ENCODE measurements at places on chromosomes 4 and X.

- no peak for DNase-seq
Measured at GRCh38 chrX:43703211-43703791, 47.2 kb downstream of the MAOA start.

- DNase-seq = no peak
Measured at GRCh38 chrX:147180886-147181285, 366.3 kb upstream of the CXorf51A start.

- DNase-seq = no peak
Measured at GRCh38 chrX:53000447-53001135, 42.3 kb upstream of the FAM156A start.

GRCh38 chrX:426881-427280 is 40.2 kb upstream of the PPP2R3B start:
- DNase-seq = no peak

DNA sequence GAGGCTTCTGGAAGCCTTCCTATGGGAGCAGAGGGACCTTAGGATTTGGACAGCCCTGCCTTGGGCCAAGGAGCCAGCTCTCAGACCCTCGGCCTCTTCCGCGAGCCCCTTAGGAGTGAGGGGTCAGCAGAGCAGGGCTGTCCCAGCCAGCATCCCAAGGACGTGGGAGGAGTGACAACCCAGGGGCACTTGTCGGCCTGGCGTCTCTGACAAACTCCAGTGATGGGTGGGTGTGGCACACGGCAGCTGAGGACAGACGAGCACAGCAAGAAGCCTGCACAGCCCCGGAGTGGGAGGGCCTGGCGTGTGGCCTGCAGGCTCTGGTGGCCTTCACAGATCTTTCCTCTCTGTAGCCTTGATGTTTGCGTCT is 11.6 kb upstream of the TNIP2 start:
- no peak for DNase-seq

DNA sequence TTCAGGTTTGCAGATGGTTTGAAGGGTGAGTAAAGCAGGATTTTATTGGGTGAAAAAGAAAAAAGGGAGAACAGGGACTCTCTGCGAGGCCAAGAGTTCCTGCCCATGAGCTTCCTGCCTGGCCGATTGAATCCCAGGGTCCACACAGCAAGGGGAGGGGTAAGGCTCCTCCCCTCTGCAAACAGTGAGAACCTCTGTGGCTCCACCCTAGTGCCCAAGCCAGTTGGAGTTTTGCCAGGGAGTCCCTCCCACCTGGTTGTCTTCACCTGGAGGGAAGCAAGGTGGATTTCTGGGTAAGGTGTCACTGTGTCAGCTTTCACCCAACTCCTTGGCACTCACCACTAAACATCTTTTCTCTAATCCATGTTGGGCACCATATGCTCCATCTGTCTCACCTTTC is 70.9 kb downstream of the PDHA2 start:
- no peak for DNase-seq

DNA sequence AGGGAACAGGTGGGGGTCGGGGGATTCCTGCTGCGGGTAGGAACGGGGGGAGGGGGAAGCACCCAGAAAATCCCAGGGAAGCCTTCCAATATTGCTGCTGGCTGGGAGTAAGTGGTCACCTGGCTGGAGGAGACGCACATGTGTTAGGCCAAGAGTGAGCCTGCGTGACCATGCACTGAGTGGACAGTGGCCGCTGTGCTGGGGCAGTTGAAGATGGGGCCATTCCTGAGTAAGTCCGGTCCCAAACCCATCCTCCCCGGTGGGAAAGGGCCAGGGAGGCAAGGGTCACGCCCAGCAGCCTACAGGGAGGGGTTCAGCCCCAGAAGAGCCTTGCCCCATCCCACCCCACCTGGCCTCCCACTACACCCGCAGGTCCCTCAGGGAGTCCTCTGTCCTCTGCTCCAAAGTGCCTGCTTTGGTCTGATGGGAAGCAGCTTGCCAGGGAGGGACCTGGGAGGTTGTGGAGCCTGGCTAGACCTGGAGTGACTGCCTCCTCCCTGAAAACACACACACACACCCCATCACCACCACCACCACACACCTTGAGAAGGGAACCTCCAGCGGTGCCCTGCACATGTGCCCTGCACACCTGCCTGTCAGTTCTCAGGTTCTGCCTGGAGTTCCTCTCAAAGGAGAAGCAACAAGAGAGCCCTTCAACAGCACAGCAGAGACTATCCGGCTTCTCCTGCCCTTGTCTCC is 6.1 kb downstream of the L1CAM start:
- DNase-seq = no peak

DNA sequence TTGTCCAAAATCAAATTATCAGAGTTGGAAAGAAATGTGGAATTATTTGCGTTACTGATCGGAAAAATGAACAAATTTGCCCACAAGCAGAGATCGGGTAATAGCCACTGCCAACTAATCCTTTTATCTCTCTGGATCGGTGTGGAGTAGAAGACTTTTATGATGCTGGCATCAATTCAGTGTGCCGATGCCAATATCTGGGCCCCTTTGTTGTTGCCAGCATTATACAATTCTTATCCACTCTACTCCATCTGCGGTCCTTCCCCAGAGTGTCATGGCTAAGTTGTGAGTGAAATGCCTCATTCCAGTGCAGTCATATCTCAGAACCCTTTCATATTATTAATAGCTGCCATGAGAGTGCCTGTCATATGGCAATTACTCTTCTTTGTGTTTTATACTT is 660.2 kb downstream of the ADGRL3 start:
- no peak for DNase-seq

GRCh38 chrX:123773258-123773988 is 40.6 kb upstream of the THOC2 start:
- DNase-seq = no peak

- DNase-seq = no peak
Measured at GRCh38 chr4:147596981-147597380, 20.2 kb upstream of the TMEM184C start.

GRCh38 chrX:24241822-24242648 is 71.8 kb downstream of the SUPT20HL2 start:
- peak; percentile 6 for DNase-seq

GRCh38 chr4:87117051-87117731 is 103.2 kb downstream of the KLHL8 start:
- no peak for DNase-seq

DNA sequence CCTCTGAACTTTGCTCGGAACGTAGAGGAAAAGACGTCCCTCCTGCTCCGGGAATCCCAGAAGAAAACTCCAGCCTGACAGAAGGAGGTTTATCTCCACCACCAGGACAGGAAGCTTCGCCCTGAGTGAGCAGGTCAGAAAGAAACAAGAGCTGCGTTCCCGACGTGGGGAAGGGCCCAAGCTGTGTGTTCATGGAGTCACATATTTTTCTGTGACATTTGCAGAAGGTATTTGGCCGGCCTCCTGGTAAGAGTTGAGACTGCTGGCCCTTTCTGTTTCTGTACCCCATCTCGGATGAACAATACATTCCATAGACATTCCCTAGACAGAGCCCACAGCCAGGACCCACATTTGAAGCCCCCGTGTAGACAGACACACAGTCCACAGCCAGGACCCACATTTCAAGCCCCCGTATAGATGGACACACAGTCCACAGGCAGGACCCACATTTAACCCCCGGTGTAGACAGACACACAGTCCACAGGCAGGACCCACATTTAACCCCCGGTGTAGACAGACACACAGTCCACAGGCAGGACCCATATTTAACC is 230.8 kb downstream of the SHOX start:
- DNase-seq = no peak

- DNase-seq = no peak
Measured at GRCh38 chrX:114465689-114466088, 118.2 kb upstream of the HTR2C start.
